ENCODE measurements at places on chromosomes 7 and 10. TPM values are rescaled to one million over a fixed set of nuclear protein-coding genes. Genes with fewer than 3 reads are reported as not detected.

Gene IL6
- total RNA-seq: 23.2 TPM

Gene WDR86
- total RNA-seq: 8.6 TPM

Gene NODAL
- not detected for total RNA-seq

Gene CRPPA
- 2.7 TPM for total RNA-seq

Gene ATOH7
- total RNA-seq: not detected

Gene JAKMIP3
- total RNA-seq: 0.32 TPM

Gene ASAH2B
- total RNA-seq: 3.3 TPM

Gene CFAP43
- total RNA-seq: 0.18 TPM

Gene HKDC1
- total RNA-seq: 0.59 TPM

Gene LIPM
- not detected for total RNA-seq

Gene WEE2
- total RNA-seq: not detected

Gene CLCN1
- not detected for total RNA-seq

Gene CPA5
- not detected for total RNA-seq

Gene CPN1
- total RNA-seq: not detected

Gene STN1
- total RNA-seq: 36.8 TPM

Gene CWF19L1
- 24.9 TPM for total RNA-seq

Gene AGAP6
- total RNA-seq: 4.8 TPM

Gene NUDT13
- total RNA-seq: 0.30 TPM

Gene CXCL12
- total RNA-seq: 5.6 TPM

Gene MSMB
- not detected for total RNA-seq

Gene CPA1
- 0.30 TPM for total RNA-seq

Gene MRLN
- not detected for total RNA-seq

Gene PITRM1
- total RNA-seq: 51.7 TPM

Gene CYP26C1
- total RNA-seq: 0.09 TPM

Gene DPP6
- not detected for total RNA-seq

Gene PLEKHS1
- not detected for total RNA-seq

Gene ZEB1
- 181 TPM for total RNA-seq

Gene MMD2
- not detected for total RNA-seq

Gene SFTPA1
- not detected for total RNA-seq

Gene OR6B1
- total RNA-seq: not detected

Gene VGF
- 3.0 TPM for total RNA-seq

Gene GNGT1
- total RNA-seq: not detected

Gene CASTOR2
- 5.6 TPM for total RNA-seq

Gene ITPRID1
- total RNA-seq: not detected

Gene CACNA2D1
- 94.8 TPM for total RNA-seq

Gene AGAP4
- 6.4 TPM for total RNA-seq

Gene GFRA1
- total RNA-seq: 0.46 TPM

Gene CTAGE8
- total RNA-seq: not detected
